ENCODE measurements at places on chromosomes 16 and 17.

GRCh38 chr16:68781784-68782183, 44.7 kb downstream of the CDH1 start:
- DNase-seq = no peak

DNA sequence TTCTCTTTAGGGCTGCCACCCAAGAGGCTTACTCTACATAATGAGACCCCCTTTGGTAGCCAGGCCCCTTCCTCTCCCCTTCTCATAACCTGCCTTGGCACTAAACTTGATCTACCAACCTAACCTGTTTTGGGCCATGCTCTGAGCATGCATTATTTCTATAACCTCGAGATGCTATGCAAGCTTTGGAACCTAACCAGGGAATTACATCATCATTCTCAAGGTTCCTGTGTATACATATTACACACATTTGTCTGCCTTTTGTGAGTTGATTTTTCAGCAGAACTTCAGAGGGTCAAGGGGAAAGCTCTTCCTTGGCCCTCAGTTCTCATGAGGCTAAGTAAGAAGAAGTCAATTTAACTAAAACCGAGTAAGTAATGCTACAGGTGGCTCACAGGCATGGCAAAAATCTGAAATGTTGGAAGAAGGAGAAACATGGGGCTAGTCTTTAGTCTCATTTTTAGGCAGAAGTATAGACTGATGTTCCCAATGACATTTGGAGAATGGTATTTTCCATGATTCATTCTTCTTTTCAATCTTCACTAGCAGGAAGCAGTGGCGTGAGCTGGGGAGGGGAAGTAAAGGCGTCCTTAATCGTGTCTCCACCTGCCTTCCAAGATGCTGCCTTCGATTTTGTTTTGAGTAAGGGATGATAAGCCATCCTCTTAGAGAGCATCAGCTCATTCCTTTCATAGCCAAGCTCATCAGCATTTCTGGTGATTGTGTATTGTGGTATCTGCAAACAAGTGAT, 308.4 kb downstream of the ABCC12 start:
- DNase-seq = no peak

DNA sequence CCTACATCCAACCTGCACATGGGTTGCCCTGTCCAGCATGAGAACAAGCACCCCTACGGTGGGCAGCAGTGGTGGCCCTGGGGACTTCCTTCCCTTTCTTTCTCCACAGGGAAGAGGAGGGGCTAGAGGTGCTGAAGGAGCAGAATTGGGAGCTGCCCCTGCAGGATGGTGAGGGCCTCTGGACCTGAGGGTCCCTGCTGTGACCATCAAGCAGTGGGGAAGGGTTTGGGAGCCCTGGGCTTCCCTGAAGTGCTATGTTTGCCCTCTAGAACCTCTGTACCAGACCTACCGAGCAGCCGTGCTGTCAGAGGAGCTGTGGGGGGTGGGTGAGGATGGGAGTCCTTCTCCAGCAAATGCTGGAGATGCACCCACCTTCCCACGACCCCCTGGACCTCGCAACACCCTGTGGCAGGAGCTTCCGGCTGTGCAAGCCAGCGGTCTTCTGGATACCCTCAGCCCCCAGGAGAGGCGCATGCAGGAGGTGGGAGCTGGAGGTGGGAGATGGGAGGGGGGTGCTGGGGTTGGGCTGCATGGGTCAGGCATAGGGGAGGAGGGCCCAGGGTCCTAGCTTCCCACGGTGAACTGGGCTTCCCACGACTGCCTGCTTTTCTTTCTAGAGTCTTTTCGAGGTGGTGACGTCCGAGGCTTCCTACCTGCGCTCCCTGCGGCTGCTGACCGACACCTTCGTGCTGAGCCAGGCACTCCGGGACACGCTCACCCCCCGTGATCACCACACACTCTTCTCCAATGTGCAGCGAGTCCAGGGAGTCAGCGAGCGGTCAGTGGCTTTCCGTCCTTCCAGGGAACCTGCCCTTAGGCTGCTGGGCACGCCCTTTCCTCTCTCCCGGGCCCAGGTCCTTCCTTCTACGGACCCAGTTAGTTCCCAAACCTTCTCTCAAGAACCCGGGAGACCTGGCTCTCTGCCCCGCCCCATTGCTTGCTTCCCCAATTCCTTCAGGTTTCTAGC, 5.0 kb downstream of the ARHGEF15 start:
- DNase-seq = no peak

- DNase-seq = no peak
Measured at GRCh38 chr17:5864741-5865657, 205.2 kb upstream of the WSCD1 start.

- peak; percentile 20 for DNase-seq
Measured at GRCh38 chr17:19433727-19434340, 22.8 kb downstream of the RNF112 start.

GRCh38 chr17:76421044-76421407, 31.9 kb downstream of the UBE2O start:
- no peak for DNase-seq
